ENCODE measurements at places on chromosomes 4 and X.
A peak's percentile ranks its signal among the peaks of the same experiment; 100 is the strongest.

DNA sequence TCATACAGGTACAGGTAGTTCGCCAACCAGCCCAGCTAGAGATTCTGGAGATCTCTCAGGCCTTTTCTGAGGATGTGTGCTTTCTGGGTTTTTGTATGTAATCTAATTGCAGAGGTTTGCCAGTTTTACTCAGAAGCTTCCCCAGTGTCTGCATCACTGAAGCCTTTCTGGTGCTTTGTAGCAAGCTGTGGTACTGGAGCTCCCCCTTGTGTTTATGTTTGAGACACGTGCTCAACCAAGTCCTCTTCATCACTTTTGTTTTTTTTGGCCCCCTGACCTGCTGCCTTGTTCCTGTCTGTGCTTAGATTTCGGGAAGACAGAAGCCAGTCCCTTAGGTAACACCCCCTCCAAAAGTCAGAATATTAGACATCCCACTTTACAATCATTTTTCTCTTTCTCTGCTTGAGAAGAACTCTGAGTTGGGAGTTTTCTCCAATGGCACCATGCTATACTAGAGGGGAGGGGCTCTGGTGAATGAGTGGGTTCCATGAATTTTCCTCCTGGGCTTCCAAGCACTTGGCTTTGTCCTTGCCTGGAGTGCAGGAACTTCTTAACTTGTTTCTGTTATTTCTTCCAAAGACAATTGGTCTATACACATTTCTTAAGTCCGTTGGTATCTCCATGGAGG lies 128.4 kb upstream of the TBC1D9 start:
- DNase-seq: peak; percentile 82

DNA sequence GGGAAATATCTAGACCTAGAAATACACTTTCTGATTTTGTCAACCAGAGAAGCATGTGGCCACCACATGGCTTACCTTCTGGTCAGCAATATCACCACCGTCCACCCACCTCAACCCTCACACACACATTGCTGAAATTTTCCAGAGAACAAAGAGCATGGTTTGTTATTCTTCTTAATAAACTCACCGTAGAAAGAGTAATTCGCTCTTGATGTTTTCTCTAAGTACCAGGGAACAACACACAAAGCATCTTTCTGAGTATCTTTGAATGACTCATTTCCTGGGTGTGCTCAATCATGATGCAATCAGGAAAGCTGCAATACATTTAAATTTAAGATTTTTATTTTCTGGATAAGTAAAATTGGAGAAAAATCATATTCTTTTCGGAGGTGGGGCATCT lies 24.7 kb upstream of the LRAT start:
- peak; percentile 53 for DNase-seq

DNA sequence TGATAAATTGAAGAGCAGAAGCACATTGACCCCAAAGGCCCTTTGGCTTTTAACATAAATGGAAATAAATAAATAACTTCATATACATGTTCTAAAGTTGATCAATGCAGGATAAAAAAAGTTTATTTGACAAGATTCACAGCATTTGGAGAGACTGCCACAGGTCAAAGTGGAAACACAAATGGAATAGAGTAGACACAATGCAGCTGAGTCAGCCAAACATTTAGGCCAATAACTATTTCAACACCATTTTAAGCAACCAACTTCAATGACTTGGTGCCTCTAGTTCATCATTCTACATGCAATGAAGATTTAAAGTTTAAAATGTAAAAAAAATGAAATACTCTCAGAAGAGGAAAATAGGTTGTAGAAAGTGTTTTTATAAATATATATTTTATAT lies 365.2 kb downstream of the FAT4 start:
- DNase-seq: peak; percentile 16

DNA sequence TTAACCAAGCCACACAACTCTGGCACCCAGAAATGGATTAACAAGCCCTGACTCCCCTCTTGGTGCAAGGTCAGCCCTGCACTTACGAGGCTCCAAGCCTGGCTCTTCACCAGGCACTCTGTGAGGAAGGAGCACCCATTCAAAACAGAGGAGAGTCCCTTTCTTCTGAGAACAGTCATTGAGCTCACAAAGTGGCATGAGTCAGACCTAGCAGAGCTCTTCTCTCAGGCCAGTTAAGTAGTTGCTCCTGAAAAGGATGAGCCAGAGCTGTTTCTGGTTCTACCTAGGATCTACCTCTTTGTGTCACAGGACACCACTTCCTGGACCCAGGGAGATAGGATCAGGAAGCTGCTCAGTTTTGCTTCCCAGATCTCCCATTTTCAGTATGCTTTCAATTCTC lies 48.2 kb downstream of the EVC2 start:
- DNase-seq: peak; percentile 14

GRCh38 chrX:100643212-100643611 lies 787 bp upstream of the SRPX2 start:
- DNase-seq: no peak

GRCh38 chr4:122122083-122122482 lies 30.0 kb upstream of the BLTP1 start:
- no peak for DNase-seq

GRCh38 chrX:36867143-36867542 lies 141.0 kb upstream of the FAM47C start:
- DNase-seq: peak; percentile 33

GRCh38 chr4:23956601-23957364 lies 66.9 kb upstream of the PPARGC1A start:
- no peak for DNase-seq

DNA sequence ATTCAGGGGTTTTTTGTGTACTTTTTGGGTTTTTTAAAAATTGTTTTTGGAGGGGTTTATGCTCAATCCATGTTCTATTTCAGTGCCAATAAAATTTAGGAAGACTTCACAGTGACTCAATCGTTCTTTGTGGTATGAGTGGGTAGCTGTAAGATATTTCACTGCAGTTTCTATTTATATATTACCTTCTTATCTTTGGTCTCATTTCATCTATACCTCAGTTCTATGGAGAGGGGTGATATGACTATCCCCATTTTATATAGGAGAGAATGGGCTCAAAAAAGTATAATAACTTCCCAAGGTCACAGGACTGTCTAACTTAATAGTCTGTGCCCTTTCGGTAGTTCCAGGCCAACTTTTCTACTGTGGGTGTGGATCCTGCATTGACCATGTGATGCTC lies 74.4 kb downstream of the MSN start:
- no peak for DNase-seq

GRCh38 chr4:25670991-25671390 lies 15.3 kb downstream of the SLC34A2 start:
- no peak for DNase-seq

- no peak for DNase-seq
These were observed 178.8 kb downstream of the DCLK2 start for GRCh38 chr4:150256841-150257730.

GRCh38 chr4:100391086-100391485 lies 126.7 kb downstream of the EMCN start:
- DNase-seq: no peak

GRCh38 chr4:41696131-41696530 lies 52.4 kb downstream of the PHOX2B start:
- no peak for DNase-seq

GRCh38 chrX:108019382-108019875 lies 25.4 kb upstream of the VSIG1 start:
- no peak for DNase-seq

GRCh38 chr4:94531991-94532789 lies 80.4 kb downstream of the PDLIM5 start:
- peak; percentile 28 for DNase-seq

DNA sequence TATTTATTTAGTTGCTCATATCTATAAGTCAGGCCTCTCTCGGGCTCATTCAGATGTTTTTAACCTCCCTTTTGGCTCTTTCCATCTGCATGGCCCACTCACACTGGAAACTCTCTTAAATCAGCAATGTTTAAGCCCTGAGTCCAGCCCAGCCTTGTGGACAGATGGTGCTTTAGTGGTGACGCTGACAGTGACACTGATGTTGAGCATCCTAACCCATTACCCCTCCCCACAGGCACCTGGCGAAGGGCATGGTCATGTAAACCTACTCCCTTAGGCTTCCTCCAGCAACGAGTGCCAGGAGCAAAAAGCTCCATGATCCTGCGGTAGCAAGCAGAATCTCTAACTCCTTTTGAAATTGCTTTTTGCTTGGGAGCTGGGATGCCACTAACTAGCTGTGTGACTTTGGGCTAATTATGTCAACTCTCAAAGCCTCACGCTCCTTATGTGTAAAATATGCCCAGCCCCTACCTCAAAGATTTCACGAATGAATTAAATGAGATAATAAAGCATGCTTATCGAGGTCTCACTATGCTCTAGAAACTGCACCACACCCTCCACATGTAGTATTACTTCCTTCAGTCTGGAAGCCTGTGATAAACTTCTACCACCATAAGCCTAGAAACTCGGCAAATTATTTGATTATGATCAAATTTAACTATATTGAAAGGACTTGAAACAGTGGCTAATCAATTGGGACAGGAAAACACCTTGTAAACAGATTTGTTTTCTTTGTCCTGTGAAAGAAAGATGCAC lies 569.4 kb downstream of the BCOR start:
- no peak for DNase-seq

DNA sequence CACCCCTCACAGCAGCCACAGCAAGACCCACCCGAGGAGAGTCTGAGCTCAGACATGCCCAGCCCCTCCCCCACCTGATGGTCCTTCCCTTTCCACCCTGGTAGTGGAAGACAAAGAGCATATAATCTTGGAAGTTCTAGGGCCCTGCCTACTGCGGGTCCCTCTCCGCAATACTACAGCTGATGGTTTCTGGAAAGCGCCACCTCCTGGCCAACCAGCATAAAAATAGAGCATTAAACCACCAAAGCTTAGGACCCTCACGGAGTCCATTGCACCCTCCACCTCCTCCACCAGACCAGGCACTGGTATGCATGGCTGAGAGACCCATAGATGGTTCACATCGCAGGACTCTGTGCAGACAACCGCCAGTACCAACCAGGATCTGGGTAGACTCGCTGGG lies 78.2 kb downstream of the SH3BGRL start:
- no peak for DNase-seq

DNA sequence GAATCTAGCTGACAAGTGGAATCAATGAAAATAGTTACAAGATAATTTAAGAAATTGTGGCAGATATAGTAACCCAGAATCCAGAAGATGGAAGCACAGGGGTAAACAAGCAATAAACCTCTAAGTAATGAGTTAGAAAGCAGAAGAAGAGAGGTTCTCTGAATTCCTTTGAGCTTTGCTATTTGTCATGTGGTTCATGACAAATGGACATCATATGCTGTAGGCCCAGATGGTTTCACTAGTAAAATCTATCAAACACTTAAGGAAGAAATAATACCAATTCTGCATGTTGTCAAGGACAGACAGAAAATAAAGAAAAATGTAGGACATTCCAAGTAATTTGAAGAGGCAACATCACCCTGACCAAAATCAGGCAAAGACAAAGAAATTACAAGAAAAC lies 480.8 kb upstream of the INTU start:
- DNase-seq: no peak

GRCh38 chr4:10129196-10130177 lies 12.9 kb upstream of the WDR1 start:
- DNase-seq: no peak

- DNase-seq: peak; percentile 18
These were observed 217.4 kb upstream of the PITX2 start for GRCh38 chr4:110840221-110840654.

DNA sequence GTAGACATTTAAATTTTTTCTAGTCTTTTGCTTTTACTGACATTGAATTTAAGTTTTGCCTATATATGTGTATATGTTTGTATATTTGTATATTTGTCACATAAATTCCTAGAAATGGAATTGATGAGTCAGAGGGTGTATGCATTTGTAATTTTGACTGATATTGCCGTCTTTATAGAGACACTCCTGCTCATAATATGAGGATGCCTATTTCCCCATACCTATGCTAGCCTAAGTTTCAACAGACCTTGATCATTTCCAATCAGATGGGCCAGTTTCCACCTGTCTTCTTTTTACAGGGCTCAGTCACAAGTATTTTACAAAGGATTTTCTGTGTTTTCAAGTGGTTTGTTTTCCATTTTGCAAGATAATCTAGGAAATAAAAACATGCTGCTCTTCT lies 10.8 kb downstream of the PDLIM5 start:
- DNase-seq: no peak

DNA sequence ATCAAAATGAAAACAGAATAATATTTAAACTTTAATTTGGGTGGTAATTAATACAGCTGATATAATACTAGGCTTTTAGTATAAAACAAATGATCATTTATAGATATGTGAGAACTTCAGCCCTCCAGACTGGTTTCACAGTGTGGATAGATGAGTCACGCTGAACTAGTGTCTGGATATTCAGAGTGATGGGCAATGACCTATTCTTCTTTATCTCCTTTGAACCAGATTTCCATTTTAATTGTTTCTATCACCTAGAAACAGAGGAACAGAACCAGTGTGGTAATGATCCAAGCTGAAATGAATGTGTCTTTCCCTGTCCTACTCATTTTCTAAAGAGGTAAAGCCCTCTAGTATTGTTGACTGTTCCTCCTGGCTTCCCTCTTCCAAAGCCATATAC lies 155.2 kb upstream of the GK2 start:
- DNase-seq: no peak

- DNase-seq: no peak
These were observed 264.6 kb downstream of the TENM3 start for GRCh38 chr4:182507805-182508204.

- DNase-seq: no peak
These were observed 94.4 kb upstream of the LIMCH1 start for GRCh38 chr4:41443340-41444079.

GRCh38 chr4:100738196-100739165 lies 220.7 kb upstream of the EMCN start:
- DNase-seq: peak; percentile 93

- DNase-seq: peak; percentile 85
These were observed 74.2 kb downstream of the PPA2 start for GRCh38 chr4:105399532-105400161.

- peak; percentile 87 for DNase-seq
These were observed 500.2 kb downstream of the STIM2 start for GRCh38 chr4:27360790-27361267.

DNA sequence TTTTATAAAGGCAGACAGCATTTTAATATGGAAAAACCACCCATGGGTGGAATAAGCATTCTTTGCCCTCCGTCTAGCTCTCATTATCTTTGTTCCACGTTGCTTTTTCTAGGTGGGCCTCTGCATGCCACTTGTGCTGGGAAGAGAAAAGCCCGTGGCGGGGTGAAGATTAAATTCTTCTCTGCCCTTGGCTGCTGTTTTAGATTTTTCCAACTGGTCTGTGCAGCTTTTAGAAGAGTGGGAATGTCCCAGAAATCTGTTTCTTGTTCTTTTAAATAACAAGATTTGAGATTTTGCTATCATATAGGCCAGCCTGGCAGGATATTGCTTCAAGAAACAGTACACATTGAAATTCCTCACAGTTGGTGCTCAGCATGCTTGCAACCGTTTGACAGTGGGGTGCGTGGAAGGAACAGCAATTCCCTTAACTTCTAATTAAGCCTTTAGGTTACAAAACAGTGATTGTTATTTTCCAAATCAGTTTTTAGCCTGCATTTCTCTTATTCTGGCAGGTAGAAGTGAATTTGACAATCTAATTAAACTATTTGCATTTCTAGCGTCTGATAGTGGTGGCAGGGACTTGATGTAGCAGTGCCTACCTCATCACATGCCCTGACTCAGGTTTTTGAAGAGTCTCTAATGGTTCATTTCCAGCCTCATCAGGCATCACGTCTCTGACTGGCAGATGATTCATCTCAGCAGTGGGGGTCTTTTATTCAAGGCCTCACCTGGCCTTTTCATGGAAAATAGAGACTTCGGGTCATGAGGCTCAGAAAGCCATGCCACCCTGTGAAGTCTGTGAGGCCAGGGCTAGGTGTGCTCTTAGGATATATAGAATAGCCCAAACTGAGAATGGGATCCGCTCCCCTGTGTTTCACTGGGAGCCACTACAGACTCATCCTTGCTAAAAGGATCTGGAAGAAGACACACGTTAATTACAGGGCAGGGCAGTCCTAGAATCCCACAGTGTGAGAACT lies 50.8 kb downstream of the PPEF1 start:
- no peak for DNase-seq

- DNase-seq: no peak
These were observed 17.5 kb downstream of the ARSJ start for GRCh38 chr4:113962016-113962347.

Measured in fibroblast of pulmonary artery (primary cell).